ENCODE measurements at places on chromosomes 4 and X.

GRCh38 chr4:85610450-85610849 lies 135.5 kb downstream of the ARHGAP24 start:
- DNase-seq: no peak

DNA sequence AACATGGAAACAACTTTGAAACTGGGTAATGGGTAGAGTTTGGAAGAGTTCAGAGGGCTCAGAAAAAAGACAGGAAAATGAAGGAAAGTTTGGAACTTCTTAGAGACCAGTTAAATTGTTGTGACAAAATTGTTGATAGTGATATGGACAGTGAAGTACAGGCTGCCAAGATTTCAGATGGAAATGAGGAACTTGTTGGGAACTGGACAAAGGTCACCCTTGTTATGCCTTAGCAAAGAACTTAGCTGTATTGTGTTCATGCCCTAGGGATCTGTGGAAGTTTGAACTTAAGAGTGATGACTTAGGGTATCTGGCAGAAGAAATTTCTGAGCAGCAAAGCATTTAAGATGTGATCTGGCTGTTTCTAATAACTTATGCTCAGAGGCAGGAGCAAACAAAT lies 5.1 kb upstream of the ARL13A start:
- DNase-seq: no peak

DNA sequence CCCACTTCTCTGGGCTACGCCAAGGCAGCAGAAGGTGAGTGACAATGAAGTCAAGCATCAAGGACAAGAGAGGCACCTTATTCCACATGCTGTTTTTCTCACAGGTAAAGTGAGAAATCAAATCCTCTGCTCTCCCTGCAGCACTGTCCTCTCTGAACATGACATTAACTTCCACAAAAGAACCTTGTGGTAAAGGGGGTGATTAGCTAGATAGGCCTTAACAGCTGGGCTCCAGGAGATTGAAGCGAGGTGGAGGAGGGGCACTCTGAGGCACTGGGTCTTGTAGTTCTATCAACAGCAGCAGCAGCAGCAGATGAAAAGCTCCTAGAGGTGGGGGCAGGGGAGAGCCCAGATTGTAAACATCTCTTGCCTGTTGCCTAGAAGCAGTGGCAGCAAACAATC lies 96.8 kb upstream of the CXXC4 start:
- peak; percentile 35 for DNase-seq

GRCh38 chrX:129781134-129781672 lies 1.5 kb downstream of the SASH3 start:
- no peak for DNase-seq

DNA sequence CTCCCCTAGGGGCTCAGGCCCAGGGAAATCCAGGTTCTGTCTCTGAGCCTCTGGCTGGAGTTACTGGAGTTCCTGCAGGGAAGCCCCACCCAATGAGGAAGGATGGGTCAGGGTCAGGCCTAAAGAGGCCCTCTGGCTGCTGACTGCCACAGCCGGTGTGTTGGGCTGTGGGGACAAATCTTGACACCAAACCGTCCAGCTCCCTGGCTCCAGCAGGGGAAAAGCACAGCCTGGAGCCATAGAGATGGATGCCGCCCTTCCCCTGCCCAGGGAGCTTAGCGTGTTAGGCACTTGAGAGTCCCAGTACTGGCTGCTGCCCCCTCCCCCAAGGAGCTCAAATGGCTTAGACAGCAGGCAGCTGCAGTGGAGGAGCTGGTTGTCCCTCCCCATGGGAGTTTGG lies 321.3 kb upstream of the LCORL start:
- DNase-seq: no peak

DNA sequence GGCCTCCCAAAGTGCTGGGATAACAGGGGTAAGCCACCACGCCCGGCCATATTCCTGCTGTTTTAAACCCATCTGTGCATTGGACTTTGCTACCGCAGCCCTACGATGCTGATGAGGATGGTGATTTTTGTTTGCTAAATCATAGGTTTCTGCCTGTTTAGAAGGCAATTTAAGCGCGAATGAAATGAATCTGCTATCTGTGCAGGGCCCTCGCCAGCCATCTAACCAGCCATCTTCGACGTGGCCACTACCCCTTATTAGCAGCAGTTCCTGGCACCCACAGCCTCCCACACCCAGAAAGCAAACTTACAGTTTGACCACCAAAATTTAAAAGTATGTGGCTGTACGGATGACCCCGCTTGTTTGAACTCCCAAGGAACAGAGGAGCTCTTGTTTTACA lies 178.5 kb downstream of the SHOX start:
- no peak for DNase-seq

DNA sequence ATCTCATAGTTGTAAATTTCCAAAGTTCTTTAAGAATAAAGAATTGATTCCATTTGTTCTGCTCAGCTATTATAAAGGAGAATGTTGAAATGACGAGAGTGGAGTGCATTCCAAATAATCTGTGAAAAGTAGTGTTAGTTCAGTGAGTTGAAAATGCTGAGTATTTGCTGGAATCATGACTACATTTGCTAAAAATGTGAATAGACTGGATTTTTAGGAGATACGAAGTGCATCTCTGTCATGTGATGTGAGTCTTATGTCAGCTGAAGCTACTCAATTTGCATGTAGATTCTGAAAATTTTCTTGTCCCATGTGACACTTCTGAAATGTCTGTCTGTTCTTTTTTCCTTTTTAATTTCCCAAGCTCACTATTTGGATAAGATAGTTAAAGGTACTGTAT lies 206.0 kb downstream of the DCTD start:
- no peak for DNase-seq

- DNase-seq: peak; percentile 38
These were observed 47.5 kb downstream of the MAGEA1 start for GRCh38 chrX:153226344-153227185.

GRCh38 chr4:84258905-84259830 lies 239.9 kb downstream of the NKX6-1 start:
- peak; percentile 16 for DNase-seq

- DNase-seq: no peak
These were observed 30.8 kb downstream of the CEP135 start for GRCh38 chr4:55979562-55979961.

DNA sequence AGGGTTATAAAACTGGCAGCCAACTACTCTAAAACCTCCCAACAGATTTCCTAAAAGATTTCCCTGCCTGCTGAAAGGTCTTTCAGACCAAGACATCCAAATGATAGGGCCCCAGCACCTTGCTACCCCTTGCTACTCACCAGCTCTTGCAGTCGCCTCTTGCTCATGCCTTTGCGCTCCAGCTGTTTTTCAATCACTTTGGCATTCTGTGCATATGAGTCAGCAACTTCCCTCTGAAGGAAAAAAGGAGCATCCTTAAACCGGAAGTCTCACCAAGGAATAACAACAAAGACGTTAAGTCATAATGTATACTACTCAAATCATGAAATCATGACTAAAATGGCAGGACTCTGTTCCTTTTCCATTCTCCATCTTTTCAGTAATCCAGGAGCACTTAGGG lies 24.0 kb downstream of the STEEP1 start:
- DNase-seq: no peak

DNA sequence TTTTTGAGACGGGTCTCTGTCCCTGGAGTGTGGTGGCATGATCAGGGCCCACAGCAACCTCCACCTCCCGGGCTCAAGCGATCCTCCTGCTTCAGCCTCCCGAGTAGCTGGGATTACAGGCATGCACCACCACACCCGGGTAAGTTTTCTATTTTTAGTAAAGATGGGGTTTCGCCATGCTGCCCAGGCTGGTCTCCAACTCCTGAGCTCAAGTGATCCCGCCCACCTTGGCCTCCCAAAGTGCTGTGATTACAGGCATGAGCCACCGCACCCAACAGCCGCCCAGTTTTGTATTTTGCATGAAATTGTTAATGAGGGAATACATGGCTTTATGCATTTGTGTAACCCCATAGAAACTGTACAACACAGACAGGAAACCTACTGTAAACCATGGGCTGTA lies 2.8 kb upstream of the ARHGAP4 start:
- DNase-seq: no peak

DNA sequence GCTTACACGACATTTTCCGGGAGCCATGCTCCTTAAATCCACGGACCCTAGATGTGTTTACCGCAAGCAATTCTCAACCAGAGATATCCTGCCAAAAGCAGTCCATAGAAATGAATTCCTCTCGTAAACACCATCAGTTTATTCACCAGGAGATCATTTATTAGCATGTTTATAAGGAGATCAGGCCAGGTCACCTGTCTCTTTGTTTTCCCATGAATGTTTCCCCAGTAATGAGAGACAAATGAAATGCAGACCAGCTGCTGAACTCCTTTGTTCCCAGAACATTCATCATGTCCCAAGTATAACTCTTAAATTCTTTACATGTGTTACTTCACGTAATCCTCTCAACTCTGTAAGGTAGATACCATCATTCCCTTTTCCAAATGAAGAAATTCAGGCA lies 137.1 kb downstream of the DDX53 start:
- no peak for DNase-seq

Data from BE2C (cell line).